ENCODE measurements at places on chromosomes 13 and 19.
A peak's percentile ranks its signal among the peaks of the same experiment; 100 is the strongest.

- no peak for DNase-seq
Observed at GRCh38 chr19:48554385-48555091, 2.6 kb downstream of the SULT2B1 start.

DNA sequence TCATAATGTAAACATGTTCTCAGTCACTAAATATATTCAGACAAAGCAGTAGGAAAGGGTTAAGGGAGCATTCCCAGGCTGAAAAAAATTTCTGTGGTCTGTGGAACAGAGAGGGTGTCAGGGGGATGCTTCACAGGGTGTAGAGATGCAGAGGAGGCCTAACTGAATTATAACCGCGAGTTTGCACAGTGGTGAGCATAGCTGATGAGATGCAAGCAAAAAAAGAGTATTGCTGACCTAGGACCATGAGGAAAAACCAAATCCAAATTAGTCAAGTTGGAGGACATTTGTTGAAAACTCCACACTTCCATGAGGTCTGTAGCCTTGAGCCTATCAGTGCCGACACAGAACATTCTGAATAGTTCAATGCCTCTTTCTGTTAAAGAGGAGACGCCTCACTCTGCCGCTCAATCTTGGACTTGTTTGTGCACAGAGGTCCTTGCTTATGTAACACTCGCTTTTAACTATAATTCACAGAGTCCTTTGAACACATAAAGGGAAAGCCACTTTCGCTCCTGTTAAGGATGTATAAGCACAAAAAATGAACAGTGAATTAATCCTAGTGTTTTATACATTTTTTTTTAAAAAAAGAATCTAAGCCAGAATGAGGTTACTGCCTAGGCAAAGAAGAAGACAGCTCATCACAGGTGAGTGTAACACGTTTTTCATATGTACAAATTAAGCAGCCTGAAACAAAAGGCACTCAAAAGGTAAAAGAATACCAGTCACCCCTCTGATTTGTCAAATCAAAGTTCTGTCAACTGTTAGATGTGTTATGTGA lies 25.8 kb upstream of the INTS6 start:
- DNase-seq, result no peak

GRCh38 chr19:55379174-55379573 lies 2.5 kb downstream of the TMEM190 start:
- DNase-seq, result no peak

GRCh38 chr19:56689198-56689597 lies 17.6 kb upstream of the ZNF835 start:
- no peak for DNase-seq

DNA sequence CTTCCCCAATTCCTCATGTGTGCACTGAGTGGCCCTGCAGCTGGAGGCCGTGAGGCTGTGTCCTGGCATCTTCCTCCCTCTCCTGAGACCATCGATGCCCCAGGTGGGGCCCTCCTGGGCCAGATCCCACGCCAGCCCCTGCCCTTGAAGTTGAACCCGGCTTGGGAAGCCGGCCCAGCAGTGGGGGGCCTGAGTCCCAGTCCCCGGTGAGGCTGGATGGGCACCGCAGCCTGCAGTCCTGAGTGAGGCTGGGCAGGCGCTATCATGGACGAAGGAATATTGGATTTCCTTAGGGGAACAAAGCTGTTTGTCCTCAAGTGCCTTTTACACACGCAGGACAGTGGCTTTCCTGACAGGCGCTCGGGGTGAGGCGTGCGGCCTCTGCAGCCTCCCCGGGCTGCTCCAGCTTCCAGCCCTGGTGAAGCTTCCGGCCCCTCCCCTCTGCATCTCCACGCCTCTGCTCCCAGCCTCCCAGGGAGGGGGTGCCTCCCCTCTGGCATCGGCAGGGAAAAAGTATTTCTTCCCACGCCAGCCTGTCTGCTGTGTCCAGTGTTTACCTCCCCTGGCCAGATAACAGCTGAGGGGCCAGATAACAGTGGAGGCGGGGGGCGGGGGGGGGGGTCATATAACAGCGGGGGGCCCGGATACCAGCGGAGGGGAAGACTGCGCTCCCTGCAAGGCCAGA lies 159.5 kb downstream of the KDM4B start:
- no peak for DNase-seq

GRCh38 chr13:45508776-45509175 lies 44.0 kb downstream of the COG3 start:
- DNase-seq, result no peak

DNA sequence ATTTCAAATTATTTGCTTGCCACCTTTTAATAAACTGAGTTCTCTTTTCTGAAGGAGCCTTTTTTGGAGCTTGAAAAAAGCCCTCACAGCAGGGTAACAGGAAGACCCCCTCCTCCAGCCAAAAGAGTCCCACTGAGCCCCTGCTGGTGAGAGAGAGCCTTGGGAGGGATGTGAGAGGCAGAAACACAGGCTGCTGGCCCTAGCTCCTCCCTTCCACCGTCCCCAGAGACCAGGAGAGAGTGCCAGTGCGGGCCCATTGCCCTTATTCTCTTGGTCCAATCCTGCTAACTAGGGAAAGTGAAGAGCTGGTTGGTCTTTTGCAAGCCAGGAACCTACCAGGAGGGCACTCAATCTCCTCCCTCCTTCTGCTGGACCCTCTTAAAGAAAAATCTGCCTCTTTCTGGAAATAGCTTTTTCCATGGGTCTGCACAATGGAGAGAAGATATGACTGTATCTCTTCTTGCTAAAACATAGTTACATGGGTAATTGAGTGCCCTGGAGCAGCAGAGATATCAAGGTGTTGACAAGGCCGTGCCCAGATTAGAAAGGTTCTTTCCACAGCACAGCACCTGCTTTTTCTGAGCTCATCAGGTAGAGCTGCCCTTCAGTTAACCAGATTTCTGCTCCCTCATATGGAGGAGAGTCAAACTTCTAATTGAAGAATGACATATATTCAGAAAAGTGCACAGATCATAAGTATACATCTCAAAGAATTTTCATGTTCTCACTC lies 113.9 kb downstream of the LRCH1 start:
- DNase-seq, result no peak

- DNase-seq, result no peak
Observed at GRCh38 chr13:38743466-38743865, 56.6 kb downstream of the FREM2 start.

DNA sequence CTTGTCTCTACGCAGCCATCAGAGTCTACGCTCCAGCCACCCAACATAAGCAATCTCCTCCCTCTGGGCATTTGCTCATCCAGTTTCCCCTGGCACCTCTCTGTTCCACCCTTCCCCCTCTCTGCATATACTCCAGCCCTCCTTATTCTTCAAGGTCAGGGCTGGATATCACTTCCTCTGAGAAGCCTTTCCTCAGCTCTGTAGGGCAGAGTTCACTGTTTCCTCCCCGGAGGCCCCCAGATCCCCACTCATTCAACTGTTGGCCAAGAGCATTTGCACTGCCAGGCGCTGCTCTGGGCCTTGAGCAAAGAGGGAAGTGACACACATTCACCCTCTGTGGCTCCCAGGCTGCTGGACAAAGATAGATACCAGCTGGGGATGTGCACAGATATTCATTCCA lies 3.3 kb downstream of the FCGRT start:
- DNase-seq, result no peak

DNA sequence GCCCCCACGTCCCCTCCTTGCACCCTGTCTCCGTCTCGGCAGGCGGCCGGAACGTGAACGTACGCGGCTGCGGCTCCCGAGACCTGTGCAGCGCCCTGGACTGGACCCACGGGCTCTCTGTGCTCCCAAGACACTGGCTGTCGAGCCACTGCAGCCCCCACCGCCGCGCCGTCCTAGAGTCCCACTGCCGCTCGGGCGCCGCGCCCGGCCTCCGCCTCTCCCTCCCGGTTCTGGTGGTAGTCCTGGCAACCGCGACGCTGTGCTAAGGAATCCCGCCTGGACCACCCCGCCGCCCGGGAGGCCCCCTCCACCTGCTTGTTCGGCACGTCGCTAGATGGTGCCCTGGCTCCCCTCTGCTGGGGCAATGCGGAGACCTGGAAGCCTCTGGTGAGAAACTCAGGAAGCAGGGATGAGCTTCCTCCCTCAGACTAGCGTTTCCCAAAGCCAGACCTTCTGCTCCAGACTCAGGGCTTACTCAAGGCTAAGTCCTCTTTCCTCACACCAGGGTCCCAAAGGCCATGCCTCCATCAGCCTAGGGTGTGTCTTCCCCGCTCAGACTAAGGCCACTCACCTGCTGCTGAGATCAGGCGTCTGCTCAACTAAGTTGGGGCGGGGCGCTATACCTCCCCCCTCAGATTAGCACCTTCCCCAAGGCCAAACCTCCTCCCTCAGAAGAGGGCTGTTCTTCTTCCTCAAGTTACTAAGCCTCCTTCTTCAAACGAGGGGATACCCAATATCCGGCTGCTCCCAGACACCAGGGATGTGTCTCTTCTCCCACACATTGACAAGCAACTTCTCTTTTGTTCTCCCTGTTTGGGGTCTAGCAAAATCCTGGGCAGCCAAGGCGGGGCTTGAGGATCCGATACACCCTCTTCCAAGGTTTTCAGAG lies 16.1 kb upstream of the IRGC start:
- no peak for DNase-seq

DNA sequence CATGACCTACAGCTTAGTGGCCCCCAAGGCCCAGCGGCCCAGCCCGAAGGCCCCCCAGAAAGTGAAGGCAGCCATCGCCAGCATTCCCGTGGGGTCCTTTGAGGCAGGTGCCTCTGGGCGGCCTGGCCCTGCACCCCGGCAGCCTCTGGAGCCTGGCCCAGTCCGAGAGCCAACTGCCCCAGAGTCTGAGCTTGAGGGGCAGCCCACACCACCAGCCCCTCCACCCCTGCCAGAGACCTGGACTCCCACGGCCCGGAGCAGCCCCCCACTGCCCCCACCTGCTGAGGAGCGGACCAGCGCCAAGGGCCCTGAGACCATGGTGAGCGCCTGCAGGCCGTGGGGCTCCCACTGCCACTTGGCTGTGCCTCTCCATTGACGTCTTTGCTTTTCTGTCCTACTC lies 9.0 kb upstream of the PRR19 start:
- DNase-seq, result no peak

- DNase-seq, result no peak
Observed at GRCh38 chr19:48139053-48139452, 28.4 kb upstream of the PLA2G4C start.

DNA sequence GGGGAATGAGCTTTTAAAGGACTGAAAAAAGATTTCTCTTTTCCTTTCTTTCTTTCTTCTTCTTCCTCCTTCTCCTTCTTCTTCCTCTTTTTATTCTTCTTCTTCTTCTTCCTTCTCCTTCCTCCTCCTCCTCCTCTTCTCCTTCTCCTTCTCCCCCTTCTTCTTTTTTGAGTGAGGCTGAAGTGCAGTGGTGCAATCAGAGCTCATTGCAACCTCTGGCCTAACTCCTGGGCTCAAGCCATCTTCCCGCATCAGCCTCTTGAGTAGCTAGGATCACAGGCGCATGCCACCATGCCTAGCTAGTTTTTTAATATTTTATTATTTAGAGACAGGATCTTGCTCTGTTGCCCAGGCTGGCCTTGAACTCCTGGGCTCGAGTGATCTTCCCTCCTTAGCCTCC lies 120.9 kb upstream of the KL start:
- DNase-seq, result no peak

- DNase-seq, result no peak
Observed at GRCh38 chr13:105139048-105139379, 1396.4 kb downstream of the EFNB2 start.

GRCh38 chr19:6108721-6109633 lies 1.3 kb downstream of the RFX2 start:
- DNase-seq, result peak; percentile 39

DNA sequence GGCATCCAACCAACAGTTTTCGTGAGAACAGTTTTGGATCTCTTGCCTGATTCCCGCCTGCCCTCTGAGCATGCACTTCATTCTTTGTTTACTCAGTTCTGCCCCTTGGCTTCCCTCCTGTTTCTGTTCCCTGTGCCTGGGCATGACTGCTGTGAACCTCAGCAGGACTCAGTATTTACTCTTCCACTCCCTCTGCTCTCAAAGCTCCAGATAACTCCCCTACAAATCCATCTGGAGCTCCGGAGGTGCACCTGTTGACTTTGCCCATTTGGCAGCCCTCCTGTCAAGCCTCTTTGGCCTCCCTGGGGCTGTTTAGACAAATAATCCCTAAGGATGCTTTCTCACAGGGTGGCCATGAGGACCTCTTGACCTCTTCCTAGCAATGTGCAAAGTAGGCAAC lies 34.2 kb upstream of the ARGLU1 start:
- no peak for DNase-seq

DNA sequence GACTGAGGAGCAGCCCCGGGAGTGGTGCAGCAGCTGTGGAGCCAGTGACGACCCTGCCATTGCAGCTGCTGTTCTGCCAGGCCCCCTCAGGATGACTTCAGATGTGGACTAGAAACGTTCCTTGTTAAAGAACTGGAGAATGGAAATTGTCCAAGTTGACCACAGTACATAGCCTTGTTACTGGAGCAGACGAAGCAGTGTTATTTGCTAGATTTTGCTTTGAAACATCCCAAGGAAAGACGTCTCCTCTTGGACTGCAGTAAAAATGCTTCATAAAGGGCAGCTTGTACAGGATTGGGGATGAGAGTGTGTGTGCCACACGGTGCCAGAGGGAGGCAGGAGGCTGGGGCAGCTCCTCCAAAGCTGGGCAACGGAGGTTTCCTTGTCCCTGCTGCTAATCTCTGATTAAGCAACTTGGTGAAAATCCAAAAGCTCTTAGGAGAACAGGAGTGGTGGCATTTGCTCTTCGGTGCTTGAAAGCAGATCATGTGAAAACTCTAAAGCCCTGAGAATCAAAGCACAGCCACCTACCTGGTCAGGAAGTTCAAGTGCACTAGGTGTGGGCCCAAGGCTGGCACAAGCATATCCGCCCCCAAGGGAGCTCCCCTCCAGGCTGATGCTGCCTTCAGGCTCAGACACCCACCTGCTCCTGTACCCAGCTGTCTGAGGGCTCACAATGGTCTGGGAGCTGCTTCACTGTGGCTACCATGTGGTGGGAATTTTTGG lies 34.5 kb downstream of the SHISA2 start:
- no peak for DNase-seq

- DNase-seq, result no peak
Observed at GRCh38 chr13:95355494-95355893, 54.2 kb upstream of the ABCC4 start.

GRCh38 chr19:13118424-13119193 lies 545 bp downstream of the NACC1 start:
- peak; percentile 43 for DNase-seq

DNA sequence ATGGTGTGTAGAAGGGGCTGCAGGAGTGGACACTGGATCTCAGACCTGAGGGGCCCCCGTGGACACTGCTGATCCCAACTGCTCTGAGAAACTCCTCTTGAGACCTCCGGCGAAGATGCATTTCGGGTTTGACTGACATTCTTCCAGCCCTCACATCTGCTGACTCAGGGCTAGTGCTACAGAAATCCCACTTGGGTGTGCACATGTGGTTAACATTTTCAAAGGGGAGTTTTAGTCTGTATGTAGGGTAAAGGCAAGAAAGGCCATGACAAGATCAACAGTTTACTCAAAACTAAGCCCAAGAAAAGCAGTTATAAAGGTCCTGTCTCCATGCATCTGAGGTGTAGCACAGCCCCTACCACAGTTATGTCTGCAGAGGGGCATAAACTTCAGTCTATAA lies 31.2 kb downstream of the DLEU7 start:
- DNase-seq, result no peak
